ENCODE measurements at places on chromosomes 13 and 19.

DNA sequence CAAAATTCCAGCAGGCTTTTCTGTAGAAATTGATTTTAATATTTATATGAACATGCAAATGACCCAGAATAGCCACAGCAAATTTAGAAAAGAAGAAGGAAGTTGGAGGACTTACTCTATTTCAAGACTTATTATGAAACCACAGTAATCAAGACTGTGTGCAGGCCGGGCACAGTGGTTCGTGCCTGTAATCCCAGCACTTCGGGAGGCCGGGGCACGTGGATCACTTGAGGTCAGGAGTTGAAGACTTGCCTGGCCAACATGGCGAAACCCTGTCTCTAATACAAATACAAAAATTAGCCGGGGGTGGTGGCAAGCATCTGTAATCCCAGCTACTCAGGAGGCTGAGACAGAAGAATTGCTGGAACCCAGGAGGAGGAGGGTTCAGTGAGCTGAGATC lies 6.0 kb upstream of the FFAR2 start:
- no peak for DNase-seq

DNA sequence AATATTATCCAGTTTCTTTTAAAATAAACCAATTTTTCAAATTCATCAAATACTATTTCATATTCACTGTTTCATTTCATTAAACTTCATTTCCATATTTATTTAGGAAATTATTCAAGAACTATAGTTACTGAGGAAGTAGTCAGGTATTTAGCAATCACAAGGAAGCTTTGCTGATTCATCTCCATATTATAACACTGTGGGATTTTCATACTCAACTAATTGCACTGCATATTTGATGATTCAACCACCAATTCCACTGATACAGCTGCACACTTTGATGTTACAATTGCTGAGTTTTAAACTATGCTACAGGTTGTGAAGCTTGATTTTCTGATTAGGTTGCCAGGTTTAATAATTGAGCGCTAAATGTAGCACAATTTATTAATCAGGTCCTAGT lies 556.8 kb upstream of the SLITRK1 start:
- DNase-seq = peak; percentile 75

- DNase-seq = no peak
Measured at GRCh38 chr19:49573425-49573824, 6.9 kb downstream of the NOSIP start.

GRCh38 chr13:33519561-33520467 lies 234.3 kb upstream of the STARD13 start:
- DNase-seq = no peak

- no peak for DNase-seq
Measured at GRCh38 chr13:20991741-20992520, 69.5 kb downstream of the LATS2 start.

Data from A172 (cell line).